NCI-H82 (cell line): ENCODE measurements at places on chromosomes 12 and 14.
A peak's percentile ranks its signal among the peaks of the same experiment; 100 is the strongest.

DNA sequence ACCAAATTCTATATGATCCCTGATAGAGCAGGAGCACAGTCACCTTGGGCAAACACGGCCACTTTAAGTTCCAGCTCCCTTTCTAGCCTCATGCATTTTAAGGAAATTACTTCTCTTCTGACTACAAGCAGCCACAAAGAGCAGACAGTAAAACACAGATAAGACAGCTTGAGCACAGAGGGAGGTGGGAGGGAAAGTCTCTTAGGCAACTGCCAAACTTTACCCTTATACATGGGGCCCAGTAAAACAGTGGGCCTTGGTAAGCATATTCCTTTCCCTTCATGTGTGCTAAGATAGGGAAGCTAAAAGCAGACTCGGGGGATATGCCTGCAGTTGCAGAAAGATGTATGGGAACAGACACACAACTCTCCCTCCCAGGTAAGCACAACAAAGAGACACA is 235.9 kb downstream of the CPNE8 start:
- no peak for DNase-seq

DNA sequence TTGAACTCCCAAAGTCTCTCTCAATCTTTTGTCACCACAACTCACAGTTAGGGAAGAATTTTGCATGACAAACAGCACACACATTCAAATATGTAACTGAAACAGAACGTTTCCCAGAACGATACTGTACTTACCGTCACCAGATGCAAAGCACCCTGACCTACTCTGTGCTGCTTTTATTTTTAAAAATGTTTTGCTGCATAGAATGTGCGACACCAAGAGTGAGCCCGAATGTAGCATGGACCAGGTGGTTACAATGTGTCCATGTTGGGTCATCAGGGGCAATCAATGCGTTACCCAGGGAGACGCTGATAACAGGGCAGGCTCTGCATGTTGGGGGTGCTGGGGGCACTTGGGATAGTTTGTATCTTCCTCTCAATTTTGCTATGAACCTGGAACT is 14.6 kb upstream of the EIF5 start:
- DNase-seq = no peak

DNA sequence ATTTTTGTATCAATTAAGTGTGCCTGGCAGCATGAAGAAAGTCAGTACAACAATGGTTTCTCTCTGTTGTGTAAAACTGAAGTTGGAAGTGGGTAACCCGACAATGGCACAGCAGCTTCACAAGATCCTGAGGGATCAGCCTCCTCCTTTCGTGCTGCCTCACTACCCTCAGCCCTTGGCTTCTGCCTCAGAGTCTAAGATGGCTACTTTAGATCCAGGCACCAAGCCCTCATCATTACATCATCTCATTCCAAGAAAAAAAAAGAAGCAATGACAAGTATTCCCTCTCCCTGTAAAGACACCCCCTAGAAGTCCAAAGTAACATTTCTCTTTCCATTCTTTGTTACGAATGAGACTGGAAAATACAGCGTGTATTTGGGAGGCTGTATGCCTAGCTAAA is 92.6 kb downstream of the DNAI7 start:
- DNase-seq = no peak

GRCh38 chr12:103640410-103640809 is 53.3 kb downstream of the STAB2 start:
- DNase-seq = no peak

DNA sequence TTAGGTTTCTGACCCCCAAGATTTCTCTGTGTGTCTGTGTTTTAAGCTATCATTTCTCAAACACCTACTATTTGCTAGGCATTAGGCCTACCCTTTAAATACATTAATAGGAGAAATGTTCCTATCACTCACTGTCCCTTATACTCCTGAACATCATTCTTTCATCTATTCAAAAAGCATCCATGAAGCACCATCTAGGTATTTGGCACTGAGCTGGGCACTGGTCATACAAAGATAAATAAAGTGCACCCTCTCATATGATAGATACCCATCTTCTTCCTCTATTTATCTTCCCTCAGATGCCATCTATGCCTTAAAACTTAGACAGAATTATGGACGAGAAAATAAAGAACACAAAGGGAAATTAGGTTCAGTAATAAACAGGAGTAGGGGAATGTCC is 20.4 kb downstream of the SIX1 start:
- no peak for DNase-seq

DNA sequence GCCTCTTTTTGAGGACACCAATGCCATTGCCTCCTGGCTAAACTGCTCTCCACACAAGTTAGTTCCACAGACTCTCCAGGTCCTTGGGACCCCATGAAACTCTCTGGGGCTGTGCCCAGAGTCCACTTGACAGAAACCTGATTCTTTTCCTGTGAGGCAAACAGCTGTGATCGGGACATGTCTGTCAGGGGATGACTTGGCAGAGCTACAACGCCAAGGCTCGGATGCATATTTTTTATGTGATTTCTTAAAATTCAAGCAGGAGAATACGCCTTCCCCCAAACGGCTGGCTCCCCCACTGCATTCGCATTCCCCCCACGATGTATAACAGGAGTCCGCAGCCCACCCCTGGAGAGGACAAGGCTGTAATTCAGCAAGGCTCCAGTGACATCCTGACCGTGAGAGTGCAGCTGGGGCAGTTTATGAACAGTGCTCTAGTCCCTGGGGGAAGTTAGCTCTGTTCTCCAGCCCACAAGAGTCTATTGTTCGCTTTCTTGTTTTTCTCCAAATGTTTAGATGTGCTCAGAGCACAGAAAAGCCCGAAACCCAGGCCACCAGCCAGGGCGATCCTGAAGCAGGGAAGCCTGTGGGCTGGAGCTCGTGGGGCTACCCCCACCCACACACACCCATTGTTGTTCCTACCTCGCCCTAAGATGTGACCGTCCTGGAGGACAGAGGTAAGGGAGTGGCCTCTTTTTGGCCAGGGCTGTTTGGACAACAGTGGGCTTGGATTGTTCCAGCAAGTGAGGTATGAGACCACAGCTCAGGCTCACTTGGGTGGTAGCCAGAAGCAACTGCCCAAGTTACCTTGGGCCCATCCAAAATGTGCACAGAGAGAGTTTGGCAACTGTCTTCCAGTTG is 159.5 kb downstream of the ZFP36L1 start:
- no peak for DNase-seq

- DNase-seq = no peak
Observed at GRCh38 chr14:54803396-54803795, 99.2 kb downstream of the GCH1 start.

- DNase-seq = peak; percentile 53
Observed at GRCh38 chr12:75087654-75088053, 122.0 kb downstream of the KCNC2 start.

- no peak for DNase-seq
Observed at GRCh38 chr14:93977790-93978581, 1.6 kb upstream of the ASB2 start.

DNA sequence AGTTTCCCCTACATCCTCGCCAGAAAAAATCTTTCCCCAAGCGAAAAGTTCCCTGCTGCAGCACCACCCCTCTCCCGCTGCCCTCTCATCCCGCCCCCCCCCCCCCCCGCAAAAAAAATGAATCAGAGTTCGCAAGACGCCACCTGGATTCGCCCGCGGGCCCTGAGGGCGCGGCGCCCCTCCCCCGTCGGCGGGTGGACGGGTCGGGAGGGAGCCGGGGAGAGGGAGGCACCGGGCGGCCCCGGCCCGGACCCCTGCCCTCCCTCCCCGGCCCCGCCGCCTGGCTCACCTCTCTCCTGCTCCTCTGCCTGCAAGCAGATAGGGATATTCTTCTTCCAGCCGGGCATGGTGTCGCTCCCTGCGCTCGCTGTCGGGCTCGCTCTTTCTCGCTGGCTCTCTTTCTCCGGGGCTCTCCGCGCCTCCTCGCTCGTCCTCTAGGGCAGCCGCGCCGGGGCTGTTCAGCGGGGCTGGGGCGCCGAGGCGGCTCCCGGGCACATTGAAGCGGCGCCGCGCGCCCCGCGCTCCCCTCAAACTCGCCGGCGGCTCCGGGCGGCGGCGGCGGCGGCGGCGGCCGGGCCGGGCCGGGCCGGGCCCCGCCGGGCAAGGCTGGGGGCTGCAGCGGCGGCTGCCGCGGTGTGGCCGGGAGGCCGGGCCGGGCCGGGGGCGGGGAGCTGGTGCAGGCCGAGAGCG is 200.3 kb upstream of the CAND1 start:
- peak; percentile 63 for DNase-seq

DNA sequence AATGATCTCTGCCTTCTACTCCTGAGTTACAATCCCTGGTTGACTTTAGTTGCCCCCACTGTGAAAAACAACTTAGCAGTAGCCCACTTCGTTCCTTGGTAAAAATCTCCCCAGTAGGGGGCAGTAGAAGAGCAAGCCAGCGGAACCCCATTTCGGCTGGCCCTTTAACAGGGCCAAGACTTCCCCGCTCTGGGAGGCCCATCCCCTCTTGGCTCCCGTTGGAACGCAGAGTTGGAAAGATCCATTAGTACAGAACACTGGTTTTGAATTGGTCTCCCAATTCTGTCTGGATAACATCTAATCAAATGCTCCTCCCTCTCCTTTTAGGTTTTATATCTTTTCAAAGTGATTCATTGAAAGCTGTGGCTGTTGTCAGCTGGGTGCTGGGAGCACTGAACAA is 1133.3 kb downstream of the BCL11B start:
- peak; percentile 53 for DNase-seq

- no peak for DNase-seq
Observed at GRCh38 chr14:102661614-102662013, 69.2 kb downstream of the RCOR1 start.

GRCh38 chr12:31715283-31715825 is 13.5 kb downstream of the AMN1 start:
- DNase-seq = no peak

GRCh38 chr14:42370056-42370455 is 763.4 kb downstream of the LRFN5 start:
- no peak for DNase-seq

- peak; percentile 34 for DNase-seq
Observed at GRCh38 chr14:78403278-78403815, 233.2 kb downstream of the NRXN3 start.

DNA sequence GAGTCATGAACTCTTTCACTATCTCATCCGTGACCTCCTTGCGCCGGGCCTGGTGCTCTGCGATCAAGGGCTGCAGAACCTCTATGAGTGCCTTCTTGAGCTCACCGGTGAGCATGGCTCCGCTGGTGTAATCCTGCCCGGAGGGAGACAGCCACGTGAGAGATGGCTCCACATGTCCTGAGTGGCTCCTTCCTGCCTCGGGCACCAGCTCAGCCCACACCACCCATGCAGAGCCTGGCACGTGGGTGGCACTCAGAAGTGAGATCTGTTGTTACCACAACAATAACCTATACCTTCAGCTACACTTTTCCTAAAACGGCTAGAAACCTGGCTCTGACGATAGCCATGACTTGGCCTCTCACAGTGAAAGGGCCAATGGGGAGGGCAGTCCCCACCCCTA is 11.8 kb downstream of the SLC25A47 start:
- DNase-seq = no peak

DNA sequence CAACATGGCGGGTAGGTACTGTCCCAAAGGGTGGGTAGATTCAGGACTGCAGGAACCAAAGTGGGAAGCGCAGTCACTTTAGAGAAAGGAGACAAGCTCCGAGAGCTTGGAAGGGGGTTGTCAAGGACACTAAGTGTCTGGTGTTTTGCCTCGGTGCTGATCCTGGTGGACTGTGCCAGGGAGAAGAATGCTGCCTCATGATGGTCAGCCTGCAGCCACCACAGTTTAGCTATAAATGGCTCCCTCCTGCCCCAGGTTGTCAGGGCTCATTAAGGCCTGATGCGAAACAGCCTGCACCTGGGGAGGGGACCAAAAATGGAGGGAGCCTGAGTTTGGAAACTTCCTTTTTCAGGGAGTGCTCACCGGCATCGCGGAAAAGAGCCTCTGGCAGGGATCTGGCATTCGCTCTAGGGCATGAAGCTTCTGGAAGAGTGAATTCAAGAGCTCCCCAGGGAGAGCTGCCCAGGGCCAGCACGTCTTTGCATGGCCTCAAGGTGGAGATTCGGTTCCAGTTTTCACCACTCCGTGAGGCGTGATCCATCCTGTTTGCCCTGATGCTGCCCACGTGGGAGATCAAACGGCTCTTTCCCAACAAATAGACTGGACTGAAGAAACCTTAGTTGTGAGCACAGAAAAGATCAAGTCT is 164.0 kb downstream of the FOXN3 start:
- DNase-seq = no peak

- DNase-seq = no peak
Observed at GRCh38 chr12:27388650-27389049, 56.0 kb downstream of the BMAL2 start.

GRCh38 chr14:101025696-101026095 is 122.2 kb upstream of the RTL1 start:
- no peak for DNase-seq

DNA sequence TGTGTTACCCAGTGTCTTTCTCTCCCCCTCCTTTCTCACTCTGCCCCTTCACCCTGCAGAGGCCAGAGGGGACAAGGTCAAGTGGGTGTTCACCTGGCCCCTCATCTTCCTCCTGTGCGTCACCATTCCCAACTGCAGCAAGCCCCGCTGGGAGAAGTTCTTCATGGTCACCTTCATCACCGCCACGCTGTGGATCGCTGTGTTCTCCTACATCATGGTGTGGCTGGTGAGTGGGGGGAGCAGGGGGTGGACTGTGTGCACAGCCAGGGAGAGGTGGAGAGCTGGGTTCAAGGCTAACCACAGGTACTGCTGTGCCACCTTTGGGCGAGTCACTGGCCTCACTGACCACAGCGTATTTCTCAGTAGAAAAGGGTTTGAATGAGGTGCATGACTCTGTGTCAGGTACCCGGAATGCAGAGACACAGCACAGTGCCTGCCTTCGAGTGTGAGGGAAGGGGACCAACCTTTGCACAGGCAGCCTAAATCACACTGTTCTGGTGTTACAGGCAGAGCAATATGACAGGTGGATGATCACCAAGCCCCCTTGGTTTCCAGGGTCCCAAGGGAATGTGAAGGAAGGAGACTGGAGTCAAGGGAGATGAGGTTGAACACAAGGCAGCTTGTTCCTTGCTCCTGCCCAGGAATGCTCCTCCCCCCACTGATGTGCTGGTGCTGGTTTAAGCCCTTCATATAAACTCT is 30.8 kb upstream of the RIN3 start:
- DNase-seq = no peak

DNA sequence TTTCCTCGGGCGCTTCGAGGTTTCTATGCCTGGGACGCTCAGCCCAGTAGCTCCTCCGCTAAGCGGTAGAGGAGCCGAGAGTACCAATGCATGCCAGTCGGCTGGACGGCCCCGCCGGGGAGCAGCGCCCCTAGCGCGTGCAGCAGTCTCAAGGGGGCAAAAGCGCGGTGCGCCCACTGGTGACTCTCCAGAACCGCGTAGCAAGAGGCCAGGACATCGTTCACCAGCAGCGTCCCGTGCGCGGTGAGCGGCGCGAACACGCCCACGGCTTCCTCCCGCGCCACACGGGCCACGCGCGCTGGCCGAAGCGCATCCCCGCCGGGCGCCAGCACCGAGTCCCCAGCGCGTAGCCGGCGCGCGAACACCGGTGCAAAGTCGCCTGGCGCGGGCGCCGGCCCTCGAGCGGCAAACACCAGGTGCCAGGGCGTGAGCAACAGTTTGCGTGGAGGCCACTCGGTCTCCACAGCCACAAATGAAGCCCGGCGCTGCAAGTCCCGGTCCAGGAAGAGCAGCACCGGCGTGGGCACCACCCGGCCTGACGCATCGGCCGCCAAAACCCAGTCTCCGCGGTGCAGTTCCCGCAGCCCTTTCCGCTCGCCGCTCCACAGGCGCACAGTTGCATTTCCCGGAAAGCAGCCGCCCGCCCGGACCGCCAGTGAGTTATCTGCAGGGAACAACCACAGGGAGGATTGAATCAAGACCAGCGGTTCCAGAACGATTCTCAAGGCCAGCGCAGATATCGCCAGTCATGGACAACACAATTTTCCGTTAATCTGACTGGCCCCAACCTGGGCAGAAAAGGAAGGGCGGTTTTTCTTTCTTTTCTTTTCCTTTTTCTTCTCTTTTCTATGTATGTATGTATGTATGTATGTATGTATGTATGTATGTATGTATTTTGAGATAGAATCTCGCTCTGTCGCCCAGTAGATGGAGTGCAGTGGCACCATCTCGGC is 4.5 kb downstream of the DHH start:
- peak; percentile 48 for DNase-seq
